ENCODE measurements at places on chromosomes 11 and 22. TPM values are rescaled to one million over a fixed set of nuclear protein-coding genes. Genes with fewer than 3 reads are reported as not detected.
A peak's percentile ranks its signal among the peaks of the same experiment; 100 is the strongest.

- no peak for DNase-seq
These were observed 28.7 kb downstream of the EIF3F start for GRCh38 chr11:8015753-8016239.

- DNase-seq: no peak
These were observed 25.5 kb downstream of the DDI1 start for GRCh38 chr11:104061853-104062521.

- DNase-seq: no peak
These were observed 226.7 kb upstream of the NARS2 start for GRCh38 chr11:78801161-78801884.

DNA sequence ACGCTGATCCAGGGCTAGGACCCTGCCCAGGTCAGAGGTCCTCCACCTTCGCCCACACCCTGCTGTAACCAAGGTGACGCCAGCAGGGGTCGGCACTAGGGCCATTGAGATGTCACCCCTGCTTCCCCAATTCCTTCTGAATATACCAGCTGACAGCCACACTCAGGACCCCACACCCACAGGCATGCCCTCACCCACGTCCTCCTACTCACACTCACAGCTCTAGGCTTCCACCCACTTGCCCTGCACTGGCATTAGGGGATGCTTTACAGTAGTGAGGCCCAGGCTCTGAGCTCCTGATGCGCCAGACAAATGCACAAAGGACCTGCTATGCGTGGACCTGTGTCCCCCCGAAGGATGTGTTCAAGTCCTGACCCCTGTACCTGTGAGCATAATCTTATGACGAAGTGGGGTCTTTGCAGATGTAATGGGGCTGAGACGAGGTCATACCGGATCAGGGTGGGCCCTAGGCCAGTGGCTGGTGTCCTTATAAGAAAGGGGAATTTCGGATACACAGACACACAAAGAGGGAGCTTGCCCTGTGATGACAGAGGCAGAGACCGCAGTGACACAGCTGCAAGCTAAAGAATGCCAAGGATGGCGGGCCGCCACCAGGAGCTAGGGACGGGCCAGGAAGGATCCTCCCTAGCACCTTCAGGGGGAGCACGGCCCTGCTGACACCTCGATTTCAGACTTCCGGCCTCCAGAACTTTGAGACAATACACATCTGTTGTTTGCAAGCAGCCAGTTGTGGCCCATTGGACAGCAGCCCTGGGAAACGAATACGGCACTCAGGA is 11.2 kb downstream of the WNT11 start:
- DNase-seq: no peak

GRCh38 chr11:113796663-113797259 is 17.2 kb downstream of the CLDN25 start:
- no peak for DNase-seq

DNA sequence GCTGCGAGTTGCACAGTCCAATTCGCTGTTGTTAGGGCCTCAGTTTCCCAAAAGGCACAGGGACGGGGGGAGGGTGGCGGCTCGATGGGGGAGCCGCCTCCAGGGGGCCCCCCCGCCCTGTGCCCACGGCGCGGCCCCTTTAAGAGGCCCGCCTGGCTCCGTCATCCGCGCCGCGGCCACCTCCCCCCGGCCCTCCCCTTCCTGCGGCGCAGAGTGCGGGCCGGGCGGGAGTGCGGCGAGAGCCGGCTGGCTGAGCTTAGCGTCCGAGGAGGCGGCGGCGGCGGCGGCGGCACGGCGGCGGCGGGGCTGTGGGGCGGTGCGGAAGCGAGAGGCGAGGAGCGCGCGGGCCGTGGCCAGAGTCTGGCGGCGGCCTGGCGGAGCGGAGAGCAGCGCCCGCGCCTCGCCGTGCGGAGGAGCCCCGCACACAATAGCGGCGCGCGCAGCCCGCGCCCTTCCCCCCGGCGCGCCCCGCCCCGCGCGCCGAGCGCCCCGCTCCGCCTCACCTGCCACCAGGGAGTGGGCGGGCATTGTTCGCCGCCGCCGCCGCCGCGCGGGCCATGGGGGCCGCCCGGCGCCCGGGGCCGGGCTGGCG is at the start of gene BCR:
TSS of gene BCR (plus strand) at position 209 of the 592 bp plus-strand sequence. CDS start 452 bp downstream, outside the sequence.
- peak; percentile 43 for DNase-seq

OR4D5 gene
- not detected for polyA plus RNA-seq

SHISAL1 gene
- not detected for polyA plus RNA-seq

LMO2 gene
- polyA plus RNA-seq: 0.26 TPM
